HEK293T (cell line): ENCODE measurements at places on chromosomes 2 and 18.

DNA sequence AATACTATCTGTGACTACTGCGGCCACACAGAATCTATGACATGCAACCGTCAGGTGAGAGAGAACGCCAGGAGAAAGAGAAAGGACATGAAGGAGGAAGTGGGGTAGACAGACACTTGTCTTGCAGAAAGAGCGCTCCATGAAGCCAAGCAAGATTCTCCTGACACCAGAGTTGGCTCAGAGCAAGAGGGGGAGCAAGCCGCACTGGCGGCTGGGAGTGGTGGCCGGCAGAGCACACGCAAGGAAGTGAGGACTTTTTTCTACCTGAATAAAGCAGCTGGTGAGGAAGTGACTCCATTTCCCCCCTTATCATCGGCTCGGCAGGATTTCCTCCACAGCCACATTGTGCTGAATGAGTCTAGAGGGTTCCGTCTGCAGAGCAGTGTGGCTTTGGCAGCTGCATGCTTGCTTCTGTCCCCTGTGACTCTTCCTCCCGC, 181.6 kb downstream of the BCL2 start:
- no peak for DNase-seq

DNA sequence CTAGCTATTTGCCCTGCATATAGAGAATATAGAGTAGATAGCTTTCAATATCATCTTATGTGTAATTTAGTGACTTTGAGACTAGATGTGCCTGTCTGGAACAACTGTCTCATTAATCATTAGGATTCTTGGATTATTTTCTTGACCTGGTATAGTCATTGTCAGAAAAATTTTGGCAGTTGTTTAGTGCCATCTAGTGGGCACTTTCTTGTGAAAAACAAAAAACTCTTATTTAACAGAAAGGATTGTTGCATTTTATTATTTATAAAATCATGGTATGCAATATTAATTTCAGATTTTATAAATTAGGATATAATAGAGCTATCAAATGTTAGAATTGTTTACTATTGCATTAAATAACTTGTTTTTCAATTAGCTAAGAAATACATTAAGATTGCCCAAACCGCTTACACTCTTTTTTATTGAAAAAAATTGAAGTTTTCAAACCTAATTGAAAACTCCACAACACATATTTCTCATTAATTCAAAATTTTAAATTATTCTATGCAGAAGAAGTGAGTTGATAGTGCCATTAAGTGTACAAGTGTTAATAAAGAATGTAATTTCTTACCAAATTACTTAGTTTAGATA, 80.3 kb downstream of the DYNAP start:
- DNase-seq, result peak; percentile 5

DNA sequence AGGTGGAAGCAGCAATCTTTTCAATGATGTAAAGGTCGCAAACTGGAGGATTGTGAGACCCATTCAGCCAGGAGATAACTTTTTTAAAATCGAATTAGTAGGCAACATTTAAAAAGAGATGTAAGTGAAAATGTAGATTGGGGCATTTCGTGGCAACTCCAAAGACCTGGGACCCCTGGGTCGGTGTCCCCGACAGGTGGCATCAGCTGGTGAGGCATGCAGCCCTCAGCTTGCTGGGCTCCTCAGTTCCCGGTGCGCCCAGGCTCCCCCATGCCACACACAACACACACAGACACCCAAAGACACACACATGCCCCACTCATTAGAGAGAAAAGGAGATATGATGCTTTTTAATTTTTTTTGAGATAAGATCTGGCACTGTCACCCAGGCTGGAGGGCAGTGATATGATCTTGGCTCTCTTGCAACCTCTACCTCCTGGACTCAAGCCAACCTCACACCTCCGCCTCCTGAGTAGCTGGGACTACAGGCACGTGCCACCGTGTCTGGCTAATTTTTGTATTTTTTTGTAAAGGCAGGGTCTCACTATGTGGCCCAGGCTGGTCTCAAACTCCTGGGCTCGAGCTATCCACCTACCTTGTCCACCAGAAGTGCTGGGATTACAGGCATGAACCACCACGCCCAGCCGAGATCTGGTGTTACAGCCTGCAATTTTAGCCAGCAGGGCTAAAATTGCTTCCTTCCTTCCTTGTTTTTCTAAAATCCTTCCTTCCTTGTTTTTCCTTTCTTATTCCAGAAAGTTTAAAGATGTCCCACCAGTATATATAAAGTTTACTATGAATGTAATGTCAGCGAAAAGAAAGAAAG, 122.6 kb upstream of the EPAS1 start:
- no peak for DNase-seq

DNA sequence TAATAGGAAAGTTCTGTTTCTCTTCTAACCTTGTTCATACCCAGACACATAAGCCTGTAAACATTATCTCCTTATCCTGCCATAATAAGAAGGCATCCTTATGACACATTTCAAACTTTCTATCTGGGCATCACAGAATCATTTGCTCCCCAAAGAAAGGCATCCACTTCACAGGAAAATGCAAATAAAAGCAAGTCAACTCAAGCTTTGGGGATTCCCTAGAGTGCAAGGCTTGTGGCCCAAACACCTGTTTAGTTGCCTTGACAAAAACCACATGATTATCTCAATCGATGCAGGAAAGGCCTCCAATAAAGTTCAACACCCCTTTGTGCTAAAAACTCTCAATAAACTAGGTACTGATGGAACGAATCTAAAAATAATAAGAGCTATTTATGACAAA, 195.7 kb upstream of the GALNT5 start:
- DNase-seq, result no peak

GRCh38 chr18:44186001-44186400, 494.7 kb upstream of the SETBP1 start:
- no peak for DNase-seq

- DNase-seq, result no peak
Measured at GRCh38 chr2:159553727-159554126, 62.6 kb downstream of the BAZ2B start.

GRCh38 chr2:108936076-108936864, 52.8 kb downstream of the EDAR start:
- no peak for DNase-seq

DNA sequence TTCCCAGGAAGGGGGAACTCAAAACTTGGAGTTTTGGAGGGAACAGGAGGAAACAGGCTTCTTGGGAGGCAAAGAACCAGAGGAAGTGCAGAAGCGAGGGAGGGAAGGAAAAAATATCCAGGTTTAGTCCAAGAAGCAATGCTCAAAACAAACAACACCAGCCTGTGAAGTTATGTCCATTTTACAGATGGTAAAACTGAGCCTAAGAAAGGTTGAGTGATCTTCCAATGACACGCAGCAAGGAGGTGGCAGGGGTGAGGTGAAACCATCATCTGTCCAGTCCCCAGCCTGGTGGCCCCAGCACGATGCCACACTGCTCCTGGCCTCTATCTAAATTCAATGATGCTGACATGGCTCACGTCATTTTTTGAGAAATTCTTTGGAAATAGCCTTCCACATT, 10.8 kb downstream of the DNMT3A start:
- no peak for DNase-seq

DNA sequence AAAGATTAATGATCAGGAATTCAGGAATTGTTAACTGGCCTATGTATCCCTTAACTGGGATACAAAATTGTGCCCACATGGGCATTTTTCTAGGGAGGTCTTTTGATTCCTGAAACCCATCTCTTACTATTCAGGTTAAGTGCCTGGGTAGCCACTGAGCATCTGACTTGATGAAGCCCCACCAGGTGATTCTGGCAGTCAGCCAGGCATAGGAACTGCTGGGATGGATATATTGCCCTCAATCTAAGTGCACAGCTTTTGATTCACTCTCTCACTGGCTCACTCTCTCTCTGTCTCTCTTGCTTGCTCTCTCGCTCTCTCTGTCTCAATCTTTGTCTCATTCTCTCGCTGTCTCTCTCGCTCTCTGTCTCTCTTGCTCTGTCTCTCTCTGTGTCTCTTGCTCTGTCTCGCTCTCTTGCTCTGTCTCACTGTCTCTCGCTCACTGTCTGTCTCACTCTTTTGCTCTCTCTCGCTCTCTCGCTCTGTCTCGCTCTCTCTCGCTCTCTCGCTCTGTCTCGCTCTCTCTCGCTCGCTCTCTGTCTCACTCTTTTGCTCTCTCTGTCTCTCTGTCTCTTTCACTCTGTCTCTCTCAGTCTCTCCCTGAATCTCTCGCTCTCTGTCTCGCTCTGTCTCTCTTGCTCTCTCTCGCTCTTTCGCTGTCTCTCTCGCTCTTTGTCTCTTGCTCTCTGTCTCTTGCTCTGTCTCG, 22.3 kb downstream of the INPP1 start:
- no peak for DNase-seq

DNA sequence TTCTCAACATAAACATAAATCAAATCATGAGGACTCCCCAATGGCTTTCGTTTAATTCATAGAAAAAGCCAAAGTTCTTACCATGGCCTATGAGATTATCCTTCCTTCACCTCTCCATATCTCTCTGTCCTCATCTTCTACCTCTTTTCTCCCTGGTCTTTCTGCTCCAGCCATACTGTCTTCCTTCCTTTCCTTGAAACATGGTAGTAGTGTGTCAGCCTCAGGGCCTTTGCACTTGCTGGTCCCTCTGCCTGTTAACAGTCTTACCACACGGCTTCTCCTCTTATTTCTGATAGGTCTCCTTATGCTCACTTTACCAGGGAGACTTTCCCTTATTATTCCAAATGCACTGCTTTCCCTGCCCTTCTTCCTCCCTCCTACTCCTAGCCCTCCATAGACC, 25.6 kb downstream of the APOB start:
- DNase-seq, result no peak

- no peak for DNase-seq
Measured at GRCh38 chr2:60510713-60511112, 42.7 kb downstream of the BCL11A start.

DNA sequence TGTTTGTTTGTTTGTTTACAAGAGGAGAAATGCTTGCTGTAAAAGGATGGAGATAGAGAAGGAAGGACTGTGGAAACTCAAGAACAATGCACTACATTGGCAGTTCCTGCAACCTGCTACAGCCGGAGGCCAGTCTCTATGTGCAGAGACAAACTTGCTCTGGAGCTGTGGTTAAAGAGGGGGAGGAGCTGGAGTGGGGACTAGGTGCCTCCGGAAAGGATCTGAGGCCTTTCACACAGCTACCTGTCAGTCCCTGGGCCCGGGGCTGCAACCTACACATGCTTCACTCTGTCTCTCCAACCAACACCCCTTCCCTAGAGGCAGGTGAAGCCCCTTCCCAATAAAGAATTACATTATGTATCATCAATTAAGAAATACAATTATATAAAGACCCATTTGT, 1234.0 kb upstream of the ZEB2 start:
- no peak for DNase-seq
